ENCODE measurements at places on chromosomes 3 and 15.

- DNase-seq = no peak
Measured at GRCh38 chr15:96087180-96087884, 243.2 kb upstream of the NR2F2 start.

DNA sequence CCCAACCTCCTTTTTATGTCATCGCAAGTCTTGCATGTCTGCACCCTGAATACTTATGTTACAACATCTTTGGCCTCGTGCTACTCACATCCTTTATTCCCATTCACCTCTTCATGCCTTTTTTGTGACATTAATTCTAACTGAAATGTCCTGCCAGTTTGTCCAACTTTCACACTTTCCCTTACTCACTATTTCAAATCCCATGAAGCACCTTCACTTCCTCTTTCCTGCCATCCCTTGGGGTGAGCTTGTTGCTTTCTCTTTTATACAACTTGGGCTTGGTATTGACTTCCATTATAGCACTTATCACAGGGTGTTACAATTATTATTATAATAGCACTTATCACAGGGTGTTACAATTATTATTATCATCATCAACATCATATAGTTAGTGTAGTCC is 496.3 kb downstream of the NLGN1 start:
- no peak for DNase-seq

DNA sequence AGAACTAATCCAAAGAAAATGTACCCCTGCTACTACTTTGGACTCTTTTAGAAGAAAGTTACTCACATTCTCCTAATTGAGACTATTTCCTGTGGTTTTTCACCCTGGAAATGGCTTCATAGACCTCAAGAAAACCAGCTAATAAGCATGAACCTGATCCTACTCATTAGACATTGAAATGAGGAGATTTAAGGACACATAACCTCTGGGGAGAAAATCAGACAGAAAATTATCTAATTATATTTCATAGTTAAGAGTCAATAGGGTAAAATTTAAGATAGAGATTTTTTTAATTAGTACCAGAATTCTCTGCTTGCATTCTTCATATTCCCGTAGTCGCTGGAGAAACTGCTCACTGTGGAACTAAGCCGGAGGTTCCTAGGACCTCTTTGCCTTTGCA is 114.6 kb upstream of the ACP3 start:
- DNase-seq = no peak

GRCh38 chr15:62444104-62445022 is 279.3 kb upstream of the C2CD4B start:
- no peak for DNase-seq

DNA sequence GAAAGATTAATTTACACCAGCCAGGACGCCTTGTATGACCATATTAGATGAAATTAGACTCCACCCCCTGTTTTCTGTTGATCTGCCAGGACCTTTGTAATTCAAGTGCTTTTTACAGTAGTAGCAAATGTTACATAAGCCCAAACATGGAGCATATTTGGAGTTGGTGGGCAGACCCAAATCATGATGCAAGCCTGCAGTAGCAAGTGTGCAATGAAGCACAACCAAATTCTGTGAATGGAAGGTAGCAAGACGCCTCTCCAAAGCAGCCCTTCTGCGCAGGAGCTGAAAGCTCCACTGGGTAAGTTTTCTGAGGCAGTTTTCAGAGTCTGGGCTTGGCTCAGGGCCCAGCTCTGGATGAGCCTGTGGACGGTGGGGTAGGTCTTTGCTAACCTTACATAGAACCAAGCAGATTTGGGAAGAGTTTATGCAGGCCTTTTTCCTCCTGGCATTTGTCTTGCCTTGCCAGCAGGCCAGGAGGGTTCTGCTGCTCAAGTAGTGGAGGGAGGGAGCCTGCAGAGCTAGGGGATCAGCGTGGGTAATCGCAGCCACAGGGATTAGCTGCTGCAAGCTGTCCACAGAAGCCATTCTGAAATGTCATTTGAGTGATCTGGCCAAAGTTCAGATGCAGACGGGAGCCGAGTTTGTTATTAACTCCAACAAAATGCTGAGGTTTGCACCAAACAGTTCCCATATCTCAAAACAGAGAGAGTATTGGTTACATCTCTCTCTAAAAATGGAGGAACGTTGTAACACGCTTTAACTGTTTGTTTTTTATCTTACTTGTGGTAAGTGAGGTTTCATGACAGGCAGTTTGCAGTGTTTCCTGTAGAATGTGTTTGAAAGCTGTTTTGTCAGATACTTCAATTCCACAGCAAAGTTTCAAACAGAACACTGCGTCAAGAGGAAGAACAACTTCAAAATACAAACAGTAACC is 55.4 kb downstream of the PSMD6 start:
- DNase-seq = no peak

DNA sequence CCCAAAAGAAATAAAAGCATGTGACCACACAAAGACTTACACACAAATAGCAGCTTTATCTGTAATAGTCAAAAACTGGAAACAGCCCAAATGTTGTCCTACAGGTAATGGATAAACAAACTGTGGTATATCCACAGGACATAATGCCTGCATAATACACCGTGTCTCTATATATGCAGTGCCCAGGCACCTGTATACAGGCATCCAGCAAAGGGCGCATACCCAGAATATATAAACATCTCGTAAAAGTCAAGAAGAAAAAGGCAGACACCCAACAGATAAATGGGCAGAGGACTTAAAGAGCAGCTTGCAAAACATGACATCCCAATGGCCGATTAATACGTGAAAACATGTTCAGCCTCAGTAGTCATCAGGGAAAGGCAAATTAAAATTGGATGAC is 7.2 kb downstream of the OSBPL10 start:
- no peak for DNase-seq

DNA sequence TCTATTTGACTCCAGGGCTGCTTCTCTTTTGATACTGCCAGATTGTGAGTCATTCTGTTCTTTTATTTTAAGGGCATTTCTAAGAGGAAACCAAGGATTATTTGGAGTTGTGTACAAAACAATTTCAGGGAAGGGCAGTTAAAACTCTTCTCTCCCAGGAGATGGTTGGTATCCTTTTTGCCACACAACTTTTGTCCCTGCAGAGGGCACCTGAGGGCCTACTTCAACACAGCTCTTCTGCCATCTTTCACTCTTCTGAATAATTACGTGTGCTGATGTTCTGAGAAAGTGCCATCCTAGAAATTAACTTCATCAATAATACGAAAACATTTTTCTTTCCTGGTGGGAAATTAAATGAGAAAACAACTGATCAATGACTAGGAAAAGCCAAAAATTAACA is 75.7 kb upstream of the GADL1 start:
- no peak for DNase-seq

GRCh38 chr3:193346259-193346658 is 32.3 kb downstream of the ATP13A5 start:
- DNase-seq = no peak

DNA sequence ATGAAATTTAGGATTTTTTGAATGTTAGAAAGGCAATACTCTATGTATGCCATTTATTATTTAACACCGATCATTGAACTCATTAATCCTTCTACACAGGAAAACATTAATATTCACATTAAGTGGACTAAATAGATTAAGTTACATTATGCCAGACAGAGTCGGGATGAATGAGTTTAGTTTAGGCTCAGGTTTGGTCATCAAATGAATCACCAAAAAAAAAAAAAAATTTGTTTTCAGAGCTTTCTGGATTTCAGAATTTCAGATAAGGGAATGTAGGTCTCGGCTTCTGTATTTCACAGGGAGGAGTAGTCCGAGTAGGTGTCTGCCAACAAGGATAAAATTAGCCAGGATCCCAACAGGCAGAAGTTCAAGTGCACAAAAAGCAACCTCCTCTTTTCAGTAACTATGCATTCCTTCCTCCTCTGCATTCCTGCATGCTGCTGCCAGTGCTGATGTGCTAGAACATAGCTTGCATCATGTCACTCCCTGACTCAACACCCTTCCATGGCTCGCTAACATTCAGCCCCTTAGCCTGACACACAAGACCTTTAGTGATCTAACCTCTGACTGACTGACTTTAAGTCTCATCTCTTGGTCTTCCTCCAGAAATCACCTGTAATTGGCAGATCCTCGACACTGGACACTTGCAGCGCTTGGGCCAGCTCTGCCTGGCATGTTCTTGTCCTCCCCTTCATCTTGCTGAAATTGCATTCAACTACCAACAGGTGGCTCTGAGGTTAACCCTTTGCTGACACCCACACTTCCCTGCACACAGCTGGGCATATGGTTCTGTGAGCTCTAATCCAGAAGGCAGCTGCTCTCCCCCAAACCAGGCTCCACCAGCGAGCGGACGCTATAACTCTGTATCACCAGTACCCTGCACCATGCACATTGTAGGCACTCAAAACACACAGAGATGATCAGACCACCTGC is 145.4 kb upstream of the PROK2 start:
- DNase-seq = no peak

DNA sequence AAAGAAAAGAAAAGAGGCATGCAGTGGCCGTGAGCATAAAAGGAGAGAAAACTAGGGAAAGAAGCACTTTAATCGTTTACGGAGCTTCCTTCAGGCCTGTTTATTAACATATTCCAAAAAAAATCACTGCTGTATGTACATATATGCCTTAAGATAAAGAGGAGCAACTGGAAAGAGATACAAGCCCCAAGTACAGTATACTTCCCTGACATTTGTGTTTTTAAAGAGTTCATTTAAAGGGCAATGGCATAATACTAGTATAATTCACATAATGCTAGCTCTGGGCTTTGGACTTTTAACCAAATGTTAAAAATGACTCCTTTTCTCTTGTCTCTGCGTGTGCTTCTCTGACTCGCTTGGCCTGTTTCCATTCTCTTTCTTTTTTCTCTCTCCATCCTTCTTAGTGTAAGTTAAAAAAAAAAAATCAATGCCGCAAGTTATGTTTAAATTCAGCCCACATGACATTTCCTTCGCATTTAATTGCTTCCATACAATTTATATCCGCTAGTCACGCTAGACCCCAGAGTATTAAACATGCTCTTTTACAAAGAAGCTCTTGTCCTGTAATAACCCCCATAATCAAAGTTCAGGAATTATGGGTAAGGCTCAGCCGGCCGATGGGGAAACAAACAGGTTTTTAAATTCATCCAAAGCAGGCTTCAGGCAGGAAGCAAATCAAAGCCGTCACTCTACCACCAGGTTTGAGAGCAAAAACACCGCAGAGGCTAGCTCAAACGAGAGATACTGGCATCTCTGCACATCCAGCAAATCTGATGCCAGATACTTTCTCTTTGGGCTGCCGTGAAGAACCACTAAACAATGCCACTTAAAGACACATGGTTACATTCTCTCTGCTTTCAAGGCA is 19.4 kb downstream of the WWTR1 start:
- peak; percentile 12 for DNase-seq

GRCh38 chr15:66936861-66937582 is 128.4 kb upstream of the SMAD3 start:
- no peak for DNase-seq

GRCh38 chr3:106299300-106300098 is 430.7 kb upstream of the CBLB start:
- DNase-seq = no peak

DNA sequence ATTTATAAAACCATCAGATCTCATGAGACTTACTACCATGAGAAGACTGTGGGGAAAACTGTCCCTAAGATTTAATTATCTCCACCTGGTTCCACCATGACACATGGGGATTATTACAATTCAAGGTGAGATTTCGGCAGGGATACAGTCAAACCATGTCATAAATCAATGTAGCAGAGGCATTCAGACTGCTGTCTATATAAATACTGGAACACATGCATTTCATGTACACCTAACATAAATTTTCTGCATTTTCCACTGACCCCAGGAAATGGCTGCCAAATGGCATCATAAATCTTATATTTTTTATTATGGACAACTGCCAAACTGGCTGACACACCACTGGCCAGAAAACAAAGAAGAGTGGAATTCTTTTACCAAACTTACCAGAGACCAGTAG is 755.1 kb upstream of the EPHA6 start:
- DNase-seq = no peak

GRCh38 chr15:22904736-22905135 is 66.3 kb downstream of the NIPA2 start:
- no peak for DNase-seq

DNA sequence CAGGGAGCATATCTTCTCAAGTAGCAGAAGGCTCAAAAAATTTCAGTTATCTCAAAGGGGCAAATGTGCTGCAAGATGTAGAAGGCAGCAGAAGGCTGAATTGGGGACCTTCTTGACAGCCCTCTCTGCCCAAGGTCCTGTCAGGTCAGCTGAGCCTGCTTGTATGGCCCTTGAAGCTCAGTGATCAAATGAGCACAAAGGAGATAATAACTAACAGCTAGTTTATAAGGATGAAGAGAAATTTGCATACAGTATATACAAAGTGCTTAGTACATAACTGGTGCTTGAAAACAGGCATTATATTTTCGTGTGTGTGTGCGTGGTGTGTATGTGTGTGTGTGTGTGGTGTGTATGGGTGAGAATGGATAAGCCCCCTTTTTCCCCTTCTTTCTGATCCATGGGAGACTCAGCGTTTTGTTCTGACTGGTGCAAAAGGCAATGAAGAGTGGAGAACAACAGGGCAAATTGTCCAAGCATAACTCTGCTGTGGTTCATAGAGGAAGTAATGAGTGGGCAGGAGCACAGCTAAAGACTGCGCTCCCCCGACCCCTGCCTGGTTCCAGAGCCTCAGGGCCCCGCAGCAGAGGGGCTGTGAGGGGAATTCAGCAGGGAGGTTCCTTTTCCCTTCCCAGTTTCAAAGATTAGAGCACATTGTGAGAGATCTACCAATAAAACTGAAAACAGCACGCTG is 356.8 kb upstream of the NR2F2 start:
- DNase-seq = peak; percentile 14

- no peak for DNase-seq
Measured at GRCh38 chr15:74420193-74420905, 13.4 kb downstream of the SEMA7A start.

DNA sequence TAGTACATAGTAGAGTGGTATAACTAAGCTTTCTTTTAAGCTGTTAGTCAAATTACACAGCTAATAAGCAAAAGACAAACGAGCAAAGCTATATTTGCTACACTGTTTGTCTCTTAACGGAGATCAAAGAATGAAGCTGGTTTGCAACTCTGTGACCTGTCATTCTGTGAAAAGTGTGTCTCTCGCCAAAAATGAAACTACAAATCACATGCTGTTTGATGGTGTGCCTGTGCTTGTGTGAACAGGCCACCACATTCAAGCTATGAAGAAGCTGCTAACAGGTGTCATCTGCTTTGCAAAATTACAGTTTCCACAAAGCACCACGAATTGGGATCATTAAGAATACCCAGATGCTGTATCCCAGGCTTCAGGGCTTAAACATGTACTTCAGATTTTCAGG is 667.8 kb upstream of the NAALADL2 start:
- DNase-seq = no peak

GRCh38 chr3:46455231-46456115 is 9.2 kb downstream of the LTF start:
- no peak for DNase-seq

DNA sequence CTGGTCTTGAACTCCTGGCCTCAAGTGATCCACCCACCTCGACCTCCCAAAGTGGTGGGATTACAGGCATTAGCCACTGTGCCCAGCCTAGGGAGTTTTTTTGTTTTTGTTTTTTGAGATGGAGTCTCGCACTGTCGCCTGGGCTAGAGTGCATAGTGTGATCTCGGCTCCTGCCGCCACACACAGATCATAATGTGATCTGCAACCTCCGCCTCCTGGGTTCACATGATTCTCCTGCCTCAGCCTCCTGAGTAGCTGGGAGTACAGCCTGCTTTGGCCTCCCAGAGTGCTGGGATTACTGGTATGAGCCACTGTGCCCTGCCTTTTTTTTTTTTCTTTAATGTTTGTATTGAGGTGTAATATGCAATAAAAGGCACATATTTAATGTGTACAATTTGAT is 78.2 kb downstream of the SMAD3 start:
- DNase-seq = no peak
